Esophagus mucosa (tissue), 1 donor: ENCODE measurements at places on chromosomes 13 and 19.
A peak's percentile ranks its signal among the peaks of the same experiment; 100 is the strongest.

GRCh38 chr19:871446-872265 is 12.2 kb downstream of the CFD start:
- no peak for ATAC-seq

DNA sequence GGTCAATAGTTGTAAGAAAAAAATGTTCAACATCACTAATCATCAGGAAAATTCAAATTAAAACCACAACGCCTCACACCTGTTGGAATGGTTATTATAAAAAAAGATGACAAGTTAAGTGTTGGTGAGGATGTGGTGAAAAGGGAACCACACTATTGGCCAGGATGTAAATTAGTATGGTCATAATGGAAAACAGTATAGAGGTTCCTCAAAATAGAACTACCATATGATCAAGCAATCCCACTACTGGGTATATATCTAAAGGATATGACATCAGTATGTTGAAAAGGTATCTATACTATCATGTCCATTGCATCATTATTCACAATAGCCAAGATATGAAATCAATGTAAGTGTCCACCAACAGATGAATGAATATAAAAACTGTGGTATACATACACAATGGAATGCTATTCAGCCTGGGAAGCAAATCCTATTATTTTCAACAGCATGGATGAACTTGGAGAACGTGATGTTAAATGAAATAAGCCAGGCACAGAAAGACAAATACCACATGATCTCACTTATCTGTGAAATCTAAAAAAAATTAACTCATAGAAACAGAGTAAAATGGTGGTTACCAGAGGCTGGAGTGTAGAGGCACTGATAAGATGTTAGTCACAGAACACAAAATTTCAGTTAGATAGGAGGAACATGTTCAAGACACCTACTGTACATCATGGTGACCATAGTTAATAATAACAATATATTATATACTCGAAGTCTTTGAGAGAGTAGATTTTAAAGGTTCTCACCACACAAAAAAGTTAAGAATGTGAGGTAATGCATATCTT is 56.6 kb downstream of the TBC1D4 start:
- ATAC-seq: no peak

- no peak for ATAC-seq
Observed at GRCh38 chr19:47891622-47891922, 5.5 kb upstream of the SULT2A1 start.

GRCh38 chr13:98664047-98664446 is 87.1 kb upstream of the STK24 start:
- ATAC-seq: peak; percentile 98

- no peak for ATAC-seq
Observed at GRCh38 chr13:70391678-70392077, 283.4 kb upstream of the KLHL1 start.

DNA sequence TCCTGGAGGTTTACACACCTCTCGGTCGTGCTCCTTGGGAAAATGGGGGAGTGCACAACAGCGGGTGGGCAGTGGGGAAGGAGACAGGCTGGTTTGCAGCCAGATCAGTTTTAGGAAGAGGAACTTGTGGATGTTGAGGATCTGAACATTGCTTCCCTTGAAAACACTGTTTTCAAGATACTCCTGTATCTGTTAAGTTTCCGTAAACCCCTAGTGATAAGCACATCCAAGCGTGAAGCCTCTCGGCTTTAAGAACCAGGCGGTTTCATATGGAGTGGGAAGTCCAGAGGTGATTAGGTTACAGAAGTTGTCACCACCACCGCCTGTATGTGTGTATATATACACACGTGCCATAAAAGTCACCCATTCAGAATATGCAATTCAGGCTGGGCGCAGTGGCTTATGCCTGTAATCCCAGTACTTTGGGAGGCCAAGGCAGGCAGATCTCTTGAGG is 47.4 kb downstream of the SIPA1L3 start:
- no peak for ATAC-seq
